Bone marrow (tissue), 2 donors: ENCODE measurements at places on chromosomes 11 and 22.

GRCh38 chr22:40855979-40856512 is 393 bp downstream of the ST13 start:
- no peak for DNase-seq

DNA sequence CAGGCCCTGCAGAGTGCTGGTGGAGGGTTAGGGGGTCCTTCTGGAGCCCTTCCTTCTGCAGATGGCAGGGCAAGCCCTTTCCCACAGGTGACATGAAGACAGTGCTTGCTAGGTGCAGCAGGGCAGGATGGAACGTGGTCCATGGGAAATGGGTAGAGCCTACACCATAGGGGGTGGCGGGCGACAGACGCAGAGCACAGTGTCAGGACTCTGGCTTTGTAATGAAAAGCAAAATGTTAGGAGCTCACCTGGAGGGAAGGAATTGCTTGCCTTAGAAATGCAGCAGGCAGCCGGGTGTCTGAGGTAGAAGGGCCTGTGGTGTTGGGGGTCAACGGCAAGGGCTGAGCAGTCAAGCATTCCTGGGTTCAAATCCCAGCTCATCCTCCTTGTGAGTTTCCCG is 54.9 kb downstream of the ARHGAP8 start:
- DNase-seq, result no peak

- no peak for DNase-seq
These were observed 11.9 kb upstream of the MDK start for GRCh38 chr11:46369458-46370152.

DNA sequence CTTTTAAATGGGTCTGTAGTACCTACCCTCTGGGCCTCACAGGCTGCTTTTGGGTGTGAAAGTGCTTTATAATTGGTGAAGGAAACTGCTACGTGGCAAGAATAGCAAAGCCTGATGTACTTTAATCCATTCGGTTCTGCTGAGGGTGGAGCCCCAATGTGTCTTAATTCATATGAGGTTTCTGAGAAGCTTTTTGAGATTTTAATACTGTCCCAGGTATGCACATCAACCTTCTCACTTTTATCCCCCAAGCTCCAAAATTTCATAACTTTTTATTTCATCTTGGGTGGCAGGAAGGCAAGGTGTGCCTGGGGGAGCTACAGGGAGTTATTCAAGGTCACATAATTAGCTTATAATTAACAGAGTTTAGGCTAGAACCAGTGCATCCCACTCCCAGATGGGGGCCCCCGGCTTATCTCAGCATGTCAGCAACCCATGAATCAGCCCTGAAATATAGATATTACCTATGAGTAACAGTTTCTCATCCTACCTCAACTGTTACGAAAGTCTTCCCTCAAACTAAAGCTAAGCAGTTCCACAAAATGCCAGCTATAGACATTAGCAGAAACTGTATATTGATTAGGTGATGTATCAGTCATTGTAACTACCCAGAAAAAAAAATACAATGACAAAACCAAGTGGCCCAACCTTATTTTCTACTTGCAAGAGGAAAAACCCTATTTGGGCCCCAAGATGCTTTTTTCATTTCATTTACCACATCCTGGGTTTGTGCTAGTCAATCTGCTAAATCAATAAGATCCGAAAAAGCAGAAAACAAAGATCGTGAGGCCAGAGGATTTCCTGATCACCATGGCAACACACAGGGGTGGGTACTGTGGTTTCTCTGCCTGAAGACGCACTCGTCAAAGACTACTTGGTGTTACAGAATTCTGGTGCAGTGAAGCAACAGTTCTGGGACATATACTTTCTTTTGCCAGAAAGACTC is 26.7 kb downstream of the CD44 start:
- DNase-seq, result no peak

DNA sequence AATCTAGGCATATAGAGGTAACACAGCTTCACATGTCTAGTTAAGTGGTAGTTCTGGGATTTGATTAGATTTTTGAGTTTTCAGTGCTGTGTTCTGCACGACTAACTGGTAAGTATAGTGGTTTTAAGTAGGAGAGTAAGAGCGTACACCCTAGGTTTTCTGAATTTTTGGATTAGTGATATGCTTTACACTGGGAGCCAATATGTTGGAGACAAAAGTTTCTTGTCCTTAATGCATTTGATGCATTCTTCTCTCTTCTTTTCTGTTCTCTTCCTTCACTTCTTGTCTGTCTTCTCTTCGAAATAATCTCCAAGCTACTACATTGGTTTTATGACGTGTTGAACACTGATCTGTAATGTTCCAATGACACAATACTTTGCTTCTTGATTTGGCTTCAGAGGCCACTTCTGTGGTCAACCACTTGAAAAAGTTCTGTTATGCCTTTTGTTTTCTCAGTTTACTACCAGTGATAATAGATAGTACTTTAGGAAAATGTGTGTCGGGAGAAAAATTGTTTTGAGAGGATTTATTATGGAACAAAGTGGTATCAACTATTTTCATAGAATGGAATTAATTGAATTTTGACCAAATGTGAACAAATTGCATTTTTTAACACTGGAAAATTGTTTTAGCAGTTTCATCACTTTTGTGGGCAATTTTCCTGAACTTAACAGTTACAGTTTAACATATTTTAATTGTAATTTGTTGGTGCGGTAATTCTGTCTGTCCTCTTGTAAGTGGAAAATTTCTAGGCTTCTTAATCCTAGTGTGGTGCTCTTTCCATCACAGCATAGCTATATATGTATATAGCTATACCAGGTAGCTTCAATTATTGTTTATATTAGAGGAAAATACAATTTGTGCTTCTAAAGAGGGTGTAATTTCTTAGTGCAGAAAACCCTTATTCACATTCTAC is 2.6 kb downstream of the PDE3B start:
- no peak for DNase-seq

GRCh38 chr11:1238767-1239595 is 16.1 kb downstream of the MUC5B start:
- DNase-seq, result no peak

DNA sequence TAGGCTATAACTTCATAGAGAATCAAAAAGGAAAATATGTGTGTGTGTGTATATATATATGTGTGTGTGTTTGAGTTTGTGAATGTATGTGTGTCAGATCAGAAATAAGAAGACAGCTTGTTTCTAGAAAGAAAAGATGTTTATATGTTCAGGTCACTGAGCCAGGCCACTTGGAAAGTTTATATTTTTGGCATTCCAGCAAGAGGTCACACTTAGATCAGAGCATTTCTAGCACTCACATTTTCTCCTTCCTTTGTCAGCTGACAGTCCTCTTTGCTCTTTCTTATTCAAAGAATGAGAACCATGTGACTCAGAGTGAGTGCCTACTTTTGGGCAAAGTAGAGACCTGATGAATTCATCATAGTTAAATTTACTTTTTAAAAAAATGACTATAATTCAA is 22.9 kb downstream of the RAB38 start:
- no peak for DNase-seq
